ENCODE measurements at places on chromosomes 6 and 20. TPM values are rescaled to one million over a fixed set of nuclear protein-coding genes. Genes with fewer than 3 reads are reported as not detected.

The ADGB gene
- not detected for total RNA-seq

The GSTA3 gene
- total RNA-seq = not detected

The RAB32 gene
- total RNA-seq = 134 TPM

The SLC17A1 gene
- not detected for total RNA-seq

The SRC gene
- 44.4 TPM for total RNA-seq

The ILRUN gene
- 31.8 TPM for total RNA-seq

The GFOD1 gene
- total RNA-seq = 2.6 TPM

Data from epithelial cell of alveolus of lung (primary cell).